ENCODE measurements at places on chromosomes 3 and 15.
A peak's percentile ranks its signal among the peaks of the same experiment; 100 is the strongest.

- no peak for DNase-seq
These were observed 50.5 kb upstream of the IQSEC1 start for GRCh38 chr3:13123765-13124164.

GRCh38 chr3:39725321-39725720 is 84.1 kb upstream of the MYRIP start:
- no peak for DNase-seq

DNA sequence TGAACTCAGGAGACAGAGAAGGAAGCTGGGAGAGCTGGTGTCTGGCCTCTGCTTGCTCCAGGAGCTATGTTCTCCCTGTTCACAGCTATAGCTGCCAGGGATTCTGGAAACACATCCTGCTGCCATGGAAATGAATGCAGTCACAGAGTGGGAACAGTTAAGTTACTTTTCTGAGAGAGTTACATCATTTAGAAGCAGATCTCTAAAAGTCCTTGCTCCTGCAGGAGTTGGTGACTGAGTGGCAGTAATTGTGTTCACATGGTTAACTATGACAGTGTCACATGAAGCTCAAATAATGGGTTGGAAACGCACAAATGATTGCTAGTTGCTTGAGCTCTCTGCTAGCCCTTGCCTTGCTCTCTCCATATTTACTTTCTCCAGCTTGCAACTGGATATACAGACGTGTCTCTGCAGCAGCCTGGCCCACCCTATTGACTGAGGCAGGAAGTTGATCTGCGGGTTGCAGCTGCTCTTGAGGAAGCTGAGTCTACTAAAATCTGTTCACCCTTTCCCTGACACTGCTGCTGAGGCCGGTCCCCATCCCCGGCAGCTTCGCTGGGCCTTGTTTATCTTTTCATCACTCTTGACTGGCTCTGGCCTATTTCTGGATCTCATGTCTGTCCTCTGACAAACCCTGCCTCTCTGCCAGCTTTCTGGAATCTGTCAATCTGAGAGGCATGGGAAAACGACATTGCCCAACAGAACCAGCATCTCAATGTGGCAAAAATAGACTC is 16.7 kb upstream of the ISLR start:
- peak; percentile 33 for DNase-seq

DNA sequence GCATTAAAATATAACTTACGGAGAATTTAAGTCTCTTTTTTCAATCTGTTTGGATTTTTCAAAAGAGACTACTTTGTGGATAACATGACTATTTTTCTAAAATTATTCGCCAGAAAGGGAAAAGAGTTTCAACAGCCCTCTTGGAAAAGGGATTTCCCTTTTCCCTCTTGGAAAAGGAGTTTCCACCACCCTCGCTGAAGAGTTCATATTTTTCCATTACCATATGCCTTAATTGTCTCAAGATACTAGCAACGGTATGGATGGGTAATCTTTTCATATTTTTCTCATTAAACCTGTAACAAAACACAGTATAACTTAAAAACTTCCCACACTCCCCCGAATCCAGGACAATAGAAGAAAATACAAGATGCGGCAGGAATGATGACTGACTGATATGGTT is 66.1 kb upstream of the SPATA12 start:
- DNase-seq, result no peak

GRCh38 chr15:48590723-48591122 is 54.8 kb downstream of the FBN1 start:
- DNase-seq, result no peak

GRCh38 chr3:46996689-46997452 is 17.4 kb downstream of the NBEAL2 start:
- no peak for DNase-seq

DNA sequence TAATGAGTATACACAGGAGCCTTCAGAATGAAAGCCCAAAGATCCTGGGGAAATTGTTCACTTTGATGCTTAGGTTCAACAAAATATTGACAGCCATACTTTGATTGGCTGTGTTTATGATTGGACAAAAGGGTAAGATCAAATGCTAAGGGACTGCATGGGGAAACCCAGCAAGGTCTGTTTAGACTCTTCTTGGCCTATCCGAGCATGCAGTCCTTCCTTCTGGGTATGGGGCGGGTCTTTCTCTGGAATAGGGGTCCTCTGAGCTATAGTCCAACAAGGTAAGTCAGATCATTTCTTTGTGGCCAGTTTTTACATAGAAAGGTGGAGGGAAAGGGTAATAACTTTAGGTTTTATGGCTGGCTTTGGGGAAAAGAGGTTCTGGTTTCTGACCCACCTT is 52.9 kb upstream of the ACKR4 start:
- no peak for DNase-seq

GRCh38 chr15:42012928-42013482 is 7.8 kb downstream of the PLA2G4E start:
- DNase-seq, result no peak

GRCh38 chr3:32577581-32578556 is 7.2 kb upstream of the DYNC1LI1 start:
- peak; percentile 72 for DNase-seq

DNA sequence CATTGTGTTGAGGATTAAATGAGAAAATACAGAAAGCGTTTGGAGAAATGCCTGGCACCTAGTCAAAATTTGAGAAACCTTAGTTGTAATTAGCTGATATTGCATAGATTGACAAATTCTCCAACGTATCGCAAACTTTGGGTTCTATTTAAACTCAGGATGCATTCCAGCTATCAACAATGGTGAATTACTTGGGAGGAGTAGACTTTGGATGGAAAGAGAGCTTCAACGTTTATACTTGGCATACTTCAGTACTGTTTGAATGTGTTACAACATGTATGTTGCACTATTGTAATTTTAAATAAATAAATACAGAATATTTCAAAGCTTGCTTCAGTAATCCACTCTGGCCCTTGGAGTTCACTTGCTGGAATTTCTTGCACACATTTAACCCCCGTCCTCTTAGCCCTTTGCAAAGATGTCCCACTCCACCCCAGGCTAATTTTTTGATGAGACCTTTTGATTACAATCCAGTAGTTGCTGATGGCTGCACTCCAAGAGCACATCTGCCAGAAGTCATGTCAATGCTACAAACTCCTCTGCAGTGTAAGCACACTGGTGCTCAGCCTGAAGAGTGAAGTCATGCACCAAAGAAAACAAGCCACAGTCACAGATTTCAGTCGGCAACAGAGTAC is 4.7 kb upstream of the DIS3L start:
- DNase-seq, result no peak

DNA sequence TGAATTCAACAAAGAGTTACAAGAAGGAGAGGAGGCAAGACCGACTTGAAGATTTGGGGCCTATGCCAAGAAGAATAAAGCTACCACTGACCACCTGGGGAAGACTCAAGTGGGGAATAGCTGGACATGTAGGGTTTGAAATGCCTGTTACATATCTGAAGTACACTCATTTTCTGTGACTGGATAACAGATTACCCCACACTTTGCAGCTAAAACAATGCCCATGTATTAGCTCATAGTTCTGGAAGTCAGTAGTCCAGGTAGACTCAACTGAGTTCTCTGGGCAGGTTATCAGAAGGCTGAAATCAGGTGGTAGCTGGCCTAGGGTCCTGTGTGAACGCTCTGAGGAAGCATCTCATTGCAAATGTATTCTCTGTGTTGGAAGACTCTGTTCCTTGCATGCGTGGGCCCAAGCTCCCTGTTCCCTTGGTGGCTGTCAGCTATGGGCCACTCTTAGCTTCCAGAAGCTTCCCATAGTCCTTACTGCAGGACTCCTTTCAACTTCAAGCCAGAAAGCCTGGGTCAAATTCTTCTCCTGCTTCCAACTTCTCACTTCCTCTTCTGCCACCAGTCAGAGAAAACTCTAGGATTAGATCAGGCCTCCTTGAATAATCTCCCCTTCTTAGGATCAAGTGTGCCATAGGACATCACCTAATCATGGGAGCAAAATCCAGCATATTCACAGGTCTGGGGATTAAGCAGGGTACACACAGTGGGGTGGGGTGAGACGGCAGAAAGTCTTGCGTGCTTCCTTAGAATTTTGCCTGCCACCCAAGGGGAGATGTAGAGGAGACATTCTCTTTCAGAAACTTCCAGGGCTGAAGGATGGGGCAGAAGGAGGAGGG is 187.8 kb downstream of the SHQ1 start:
- DNase-seq, result no peak

- no peak for DNase-seq
These were observed 88.0 kb downstream of the PIK3R4 start for GRCh38 chr3:130658678-130659077.

- no peak for DNase-seq
These were observed 13.1 kb upstream of the EHD4 start for GRCh38 chr15:41985236-41986160.

DNA sequence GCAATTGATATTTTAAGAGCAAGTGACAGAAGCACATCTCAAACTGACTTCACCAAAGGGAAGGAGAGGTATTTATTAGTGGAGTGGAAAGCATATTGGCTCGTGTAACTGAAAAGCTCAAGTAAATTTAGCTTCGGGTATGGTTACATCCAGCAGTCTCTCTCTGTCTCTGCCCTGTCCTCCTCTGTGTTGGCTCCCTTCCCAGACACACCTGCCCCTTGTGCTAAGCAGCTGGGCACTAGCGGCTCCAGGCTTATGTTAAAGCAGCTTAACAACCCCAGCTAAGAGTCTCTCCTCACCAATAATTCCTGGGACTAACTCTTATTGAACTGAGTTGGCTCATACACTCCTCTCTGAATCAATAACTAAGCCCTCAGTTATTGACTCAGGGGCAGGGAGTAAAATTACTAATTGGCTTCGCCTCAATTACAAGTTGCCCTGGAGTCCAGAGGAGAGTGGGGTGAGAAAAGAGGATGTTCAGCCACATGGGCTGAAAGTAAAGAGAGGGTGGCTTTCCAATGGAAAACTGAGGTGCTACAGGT is 12.8 kb upstream of the SH3BP5 start:
- DNase-seq, result no peak

GRCh38 chr15:62344806-62345539 is 179.9 kb upstream of the C2CD4B start:
- peak; percentile 72 for DNase-seq

- no peak for DNase-seq
These were observed 10.7 kb downstream of the B2M start for GRCh38 chr15:44722011-44722410.

DNA sequence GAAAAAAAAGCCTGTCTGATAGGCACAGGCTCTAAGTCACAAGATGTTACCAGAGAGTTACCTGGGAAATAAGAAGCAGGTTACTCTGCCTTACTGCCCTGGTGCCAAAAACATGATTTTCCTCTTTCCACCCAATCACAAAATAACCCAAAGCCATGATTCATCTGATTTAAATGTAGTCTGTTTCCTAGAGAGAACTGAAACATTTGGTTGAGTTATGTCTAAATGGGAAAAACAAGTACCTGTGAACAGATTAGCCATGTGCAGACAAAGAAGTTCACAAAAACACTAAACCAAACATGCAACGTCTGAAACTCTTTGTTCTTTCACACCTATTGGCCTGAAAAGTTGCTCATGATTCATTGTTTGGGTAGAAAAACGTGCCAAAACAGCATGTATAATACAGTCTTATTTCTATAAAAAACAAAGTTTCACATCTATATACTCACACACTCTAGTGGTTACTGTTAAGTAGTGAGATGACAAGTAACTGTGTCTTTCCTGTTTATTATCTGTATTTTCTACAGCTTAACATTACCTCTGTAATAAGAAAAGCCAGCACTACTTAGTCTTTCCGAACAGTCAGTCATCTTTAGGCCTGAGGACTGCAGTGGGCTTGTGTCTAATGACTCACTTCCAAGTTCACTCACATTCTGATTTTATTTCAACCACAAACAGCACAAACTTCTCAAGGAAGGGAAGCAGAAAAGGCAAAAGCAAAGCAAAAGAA is 30.2 kb downstream of the FAM174B start:
- peak; percentile 56 for DNase-seq

DNA sequence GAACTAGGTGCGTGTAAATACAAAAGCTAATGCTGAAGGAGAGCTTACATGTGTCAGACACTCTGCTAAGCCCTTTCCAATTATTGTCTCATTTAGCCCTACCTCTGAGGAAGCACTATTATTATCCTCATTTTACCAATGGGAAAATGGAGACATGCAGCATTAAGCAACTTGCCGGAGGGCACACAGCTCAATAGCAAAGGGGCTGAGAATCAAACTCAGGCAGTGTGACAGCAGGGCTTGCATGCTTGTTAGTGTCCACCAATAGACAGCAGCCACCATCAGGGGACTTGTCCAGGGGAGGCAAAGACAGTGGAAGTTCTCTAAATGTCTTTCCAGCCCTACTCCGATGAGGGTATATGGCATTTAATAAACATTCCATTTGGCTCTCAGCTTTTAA is 548.6 kb downstream of the MAGI1 start:
- no peak for DNase-seq

DNA sequence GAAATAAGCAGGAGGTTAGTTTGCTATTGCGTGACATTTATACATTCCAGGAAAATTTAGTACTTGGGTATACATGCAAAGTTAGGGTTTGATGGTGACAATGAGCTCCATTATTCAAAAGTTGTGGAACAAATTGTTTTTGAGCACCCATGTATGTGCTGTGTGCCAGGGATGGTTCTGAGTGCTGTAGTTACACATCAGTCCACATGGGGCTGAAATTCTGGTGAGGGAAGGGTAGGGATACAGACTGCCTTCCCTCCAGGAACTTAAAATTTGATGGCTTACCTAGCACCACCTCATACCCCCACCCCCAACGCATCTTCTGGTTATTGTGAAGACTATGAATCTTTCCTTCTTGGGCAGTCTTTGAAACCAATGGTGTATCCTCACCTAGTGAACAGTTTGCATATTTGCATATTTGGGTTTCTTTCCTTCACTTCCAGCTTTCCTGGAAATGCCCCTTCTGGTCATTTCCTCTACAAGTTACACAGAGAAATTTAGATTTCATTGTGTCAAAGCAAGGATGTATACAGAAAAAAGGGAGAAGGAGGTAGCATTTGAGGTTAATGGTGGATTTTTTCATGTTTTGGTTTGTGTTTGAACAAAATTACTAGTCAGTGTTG is 222.0 kb upstream of the IL12A start:
- DNase-seq, result no peak

DNA sequence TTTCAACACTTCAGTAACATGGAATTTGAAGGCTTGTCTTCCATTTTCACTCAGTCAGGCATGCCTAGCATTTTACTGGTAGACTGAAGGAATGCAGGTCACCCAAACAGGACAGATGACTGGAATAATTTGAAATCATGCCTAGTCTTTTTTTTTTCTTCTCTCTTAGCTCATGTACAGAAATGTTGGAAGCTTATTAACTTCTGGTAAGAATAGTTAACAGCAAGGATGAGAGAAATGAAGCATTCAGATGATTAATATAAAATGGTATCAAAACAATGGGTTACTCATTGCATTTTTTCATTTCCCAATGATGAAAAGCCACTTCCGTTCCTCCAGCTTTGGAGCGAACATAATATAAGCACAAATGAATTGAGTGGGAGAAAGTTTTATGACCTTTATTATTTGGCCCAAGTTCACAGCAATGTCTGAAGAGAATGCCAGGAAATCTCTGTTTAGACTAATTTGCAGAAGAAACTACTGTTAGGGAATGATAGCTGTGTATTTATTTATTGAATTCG is 431.6 kb upstream of the RASGRP1 start:
- no peak for DNase-seq

DNA sequence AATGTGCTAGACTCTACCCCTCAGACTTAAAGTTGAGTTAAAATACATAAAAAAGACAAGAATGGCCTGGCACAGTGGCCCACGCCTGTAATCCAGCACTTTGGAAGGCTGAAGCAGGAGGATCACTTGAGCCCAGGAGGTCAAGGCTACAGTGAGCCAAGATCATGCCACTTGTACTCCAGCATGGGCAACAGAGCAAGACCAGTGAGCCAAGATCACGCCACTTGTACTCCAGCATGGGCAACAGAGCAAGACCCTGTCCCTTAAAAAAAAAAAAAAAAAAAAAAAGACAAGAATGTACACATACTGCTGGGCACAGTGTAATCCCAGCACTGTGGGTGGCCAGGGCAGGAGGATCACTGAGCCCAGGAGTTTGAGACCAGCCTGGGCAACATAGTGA is 17.4 kb downstream of the DIS3L start:
- no peak for DNase-seq

Measured in GM10248 (cell line).